GM12878 (cell line): ENCODE measurements at places on chromosomes 5 and 9.

DNA sequence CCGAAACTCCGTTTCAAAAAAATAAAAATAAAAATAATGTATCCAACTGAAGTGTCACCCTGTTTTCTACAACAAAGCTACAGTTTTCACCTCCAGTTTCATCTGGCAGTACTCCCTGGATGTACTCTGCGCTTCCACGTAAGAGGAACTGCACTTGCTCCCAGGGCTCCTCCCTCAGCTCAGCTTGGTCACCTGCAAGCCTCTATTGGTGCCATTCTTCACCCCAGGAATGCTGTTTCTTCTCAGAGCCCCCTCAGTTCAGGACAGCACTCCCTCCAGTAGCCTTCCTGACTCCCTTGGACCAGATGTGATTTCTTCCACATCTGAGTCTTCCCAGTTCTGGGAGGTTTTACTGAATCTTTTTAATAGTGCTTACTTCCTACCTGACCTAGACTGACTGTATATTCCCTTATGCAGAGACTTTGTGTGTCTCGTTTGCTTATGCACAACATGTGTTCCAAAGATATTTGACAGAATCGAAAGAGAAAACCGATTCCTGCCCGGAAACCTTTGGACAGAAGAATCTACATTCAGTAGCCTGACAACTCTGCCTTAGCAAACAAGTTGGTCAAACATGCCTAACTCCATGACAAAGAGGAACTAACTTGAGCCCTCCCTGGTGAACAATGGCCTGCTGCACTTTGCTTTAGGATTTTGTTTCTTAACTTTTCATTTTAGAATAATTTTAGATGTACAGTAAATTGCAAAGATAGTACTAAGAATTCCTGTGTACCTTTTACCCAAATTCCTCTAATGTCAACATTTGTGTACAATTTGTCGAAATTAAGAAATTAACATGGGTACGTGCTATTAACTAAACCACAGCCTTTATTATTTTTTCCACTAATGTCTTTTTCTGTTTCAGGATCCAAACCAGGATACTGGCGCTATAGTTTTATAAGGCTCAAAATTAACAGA lies 814 bp downstream of the CCDC125 start:
- peaks cover 3% of the 10 kb centered on the region; the same call in 1 of the 2 replicates for H3K4me1 ChIP-seq
- peak overlapping the region; percentile 87 for H3K27ac ChIP-seq
- DNase-seq: no peak
- no peaks in the 10 kb centered on the region for H3K36me3 ChIP-seq
- H3K27me3 ChIP-seq: no peaks in the 10 kb centered on the region

- DNase-seq: no peak
- no peaks in the 10 kb centered on the region for H3K4me1 ChIP-seq
- H3K4me3 ChIP-seq: no peak overlapping the region
- no peaks in the 10 kb centered on the region for H3K27me3 ChIP-seq
Measured at GRCh38 chr5:102554728-102555127, 55.9 kb upstream of the SLCO6A1 start.

GRCh38 chr5:149282966-149283332 lies 11.3 kb downstream of the AFAP1L1 start:
- H3K4me3 ChIP-seq: no peak overlapping the region
- H3K4me1 ChIP-seq: no peaks in the 10 kb centered on the region
- no peaks in the 10 kb centered on the region; the same call in 1 of the 2 replicates for H3K27me3 ChIP-seq
- DNase-seq: no peak
- no peak overlapping the region for H3K27ac ChIP-seq

DNA sequence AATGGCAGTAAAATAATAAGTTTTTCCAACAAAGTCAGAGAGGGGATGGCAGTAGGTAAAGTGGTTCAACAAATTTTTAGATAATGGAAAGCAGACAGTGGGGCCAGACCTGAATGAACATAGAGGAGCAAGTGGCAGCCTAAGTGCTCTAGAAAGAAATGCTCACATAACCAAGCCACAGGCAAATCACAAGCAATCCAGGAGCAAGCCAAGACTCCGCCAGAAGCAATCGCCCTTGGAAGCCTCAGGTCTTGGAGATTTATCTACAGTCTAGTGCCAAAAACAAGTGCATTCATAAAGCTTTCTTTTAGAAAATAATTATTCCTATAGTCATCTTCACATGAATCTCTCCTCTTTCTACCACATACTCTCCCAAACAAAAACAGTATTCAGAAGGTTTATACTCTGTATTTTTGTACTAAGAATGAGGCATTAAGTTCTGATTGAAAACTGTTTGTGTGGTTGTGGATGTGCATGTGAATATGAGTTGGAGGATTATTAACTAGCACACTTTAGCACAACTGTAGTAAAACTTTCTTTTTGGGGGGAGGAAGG lies 375.5 kb downstream of the CDH9 start:
- DNase-seq: no peak
- no peaks in the 10 kb centered on the region for H3K4me1 ChIP-seq
- H3K27me3 ChIP-seq: no peaks in the 10 kb centered on the region
- H3K36me3 ChIP-seq: no peaks in the 10 kb centered on the region

DNA sequence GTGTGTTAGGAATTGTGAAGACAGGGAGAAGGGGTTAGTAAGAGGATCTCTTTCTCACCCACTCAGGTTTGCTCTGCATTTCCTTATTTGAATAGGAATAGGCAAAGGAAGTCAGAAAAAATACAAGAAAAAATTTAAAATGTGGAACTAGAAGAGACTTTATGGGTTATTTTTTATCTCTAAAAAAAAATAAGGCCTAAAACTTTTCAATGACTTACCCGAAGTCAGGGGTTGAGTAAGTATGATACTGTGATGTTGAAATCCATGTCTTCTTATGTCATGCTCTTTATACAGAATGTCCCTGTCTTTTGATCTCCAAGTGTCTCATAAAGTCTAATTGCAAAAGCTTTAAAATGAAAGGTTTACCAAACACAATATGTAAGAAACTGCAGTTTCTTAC lies 148.3 kb upstream of the PIK3R1 start:
- no peaks in the 10 kb centered on the region for H3K36me3 ChIP-seq
- no peak overlapping the region for H3K4me3 ChIP-seq
- DNase-seq: no peak
- H3K27me3 ChIP-seq: no peaks in the 10 kb centered on the region
- no peak overlapping the region for H3K27ac ChIP-seq

DNA sequence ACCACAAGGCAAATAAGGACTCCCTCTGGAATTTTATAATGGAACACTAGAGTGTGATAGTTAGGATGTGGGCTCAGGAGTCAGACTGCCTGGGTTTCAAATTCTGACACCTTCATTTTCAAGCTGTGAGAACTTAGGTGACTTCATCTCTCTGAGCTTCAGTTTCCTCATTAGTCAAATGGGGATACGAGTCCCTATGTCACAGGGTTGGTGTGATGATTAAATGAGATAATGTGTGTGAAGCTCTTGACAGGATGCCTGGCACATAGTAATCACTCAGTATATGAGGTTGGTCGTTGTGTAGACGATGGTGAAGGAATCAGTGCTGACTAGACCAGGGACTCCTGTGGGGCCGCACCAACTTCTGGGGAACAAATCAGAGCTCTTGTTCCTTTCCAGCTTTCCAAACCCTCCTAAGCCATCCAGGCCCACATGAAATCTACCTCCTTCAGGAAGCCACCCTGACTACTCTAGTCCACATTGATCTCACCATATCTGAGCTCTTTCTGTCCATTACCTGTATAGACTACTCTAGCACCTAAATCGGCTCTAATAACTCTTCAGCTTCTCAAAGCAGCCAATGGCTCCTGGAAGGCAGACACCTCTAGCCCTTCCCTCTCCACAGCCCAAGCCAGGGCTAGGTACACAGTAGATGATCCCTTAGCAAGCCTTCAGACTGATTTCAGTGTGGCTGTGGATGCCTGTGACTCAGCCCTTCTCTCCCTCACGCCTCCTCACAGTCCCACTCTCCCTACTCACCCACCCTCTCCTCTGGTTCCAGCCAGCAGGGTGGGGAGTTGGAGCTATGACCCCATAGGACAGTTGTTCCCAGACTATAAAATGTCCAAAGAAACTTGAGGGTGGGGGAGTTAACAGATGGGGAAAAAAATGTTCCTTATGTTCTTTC lies 2.5 kb upstream of the TCF7 start:
- no peaks in the 10 kb centered on the region; the same call in 1 of the 2 replicates for H3K36me3 ChIP-seq
- no peaks in the 10 kb centered on the region for H3K27me3 ChIP-seq
- peak overlapping the region; percentile 29; the same call in 1 of the 2 replicates for H3K27ac ChIP-seq
- no peak for DNase-seq
- H3K4me1 ChIP-seq: peaks cover 36% of the 10 kb centered on the region

DNA sequence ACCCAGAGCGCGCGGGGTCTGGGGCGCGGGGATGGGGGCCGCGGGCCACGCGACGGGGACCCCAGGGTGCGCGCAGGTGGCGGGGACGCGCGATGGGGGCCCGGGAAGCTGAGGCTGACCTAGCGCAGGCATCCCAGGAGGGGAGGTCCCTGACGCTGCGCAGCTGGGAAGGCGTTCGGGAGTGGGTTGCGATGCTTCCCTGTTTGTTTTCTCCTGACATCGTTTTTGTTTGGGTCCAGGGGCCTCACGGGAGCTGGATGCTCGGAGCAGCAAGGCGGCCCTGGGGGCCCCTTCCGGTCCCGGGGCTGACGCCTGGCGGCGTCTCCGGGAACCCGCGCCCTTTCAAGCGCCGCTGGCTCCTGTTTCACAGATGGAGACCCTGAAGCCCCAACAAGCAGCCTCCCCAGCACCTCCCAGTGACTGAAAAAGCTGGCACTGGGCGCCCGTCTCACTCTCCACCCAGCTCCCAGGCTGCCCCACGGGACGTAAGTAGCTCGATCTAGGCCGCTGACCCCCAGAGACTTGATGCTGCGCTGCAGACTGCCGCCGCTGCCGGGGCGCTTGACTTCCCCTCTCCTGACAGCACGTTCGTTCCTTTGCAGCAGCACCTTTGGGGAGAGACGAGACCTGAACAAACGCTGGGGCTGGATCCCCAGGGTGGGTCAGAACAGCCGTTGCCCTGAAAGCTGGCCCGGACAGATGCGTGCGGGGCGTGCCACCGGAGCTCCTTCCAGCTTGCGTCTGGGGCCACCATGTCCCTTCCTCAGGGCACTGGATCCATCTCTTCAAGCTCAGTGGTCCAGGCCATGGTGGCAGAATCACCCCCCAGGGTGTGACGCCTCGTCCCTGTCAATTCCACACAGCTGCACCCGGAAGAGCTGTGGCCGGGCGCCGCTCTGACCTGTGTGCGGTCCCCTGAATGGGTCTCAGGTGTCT lies 593 bp downstream of the BRD3OS start:
- H3K27me3 ChIP-seq: no peaks in the 10 kb centered on the region
- H3K27ac ChIP-seq: no peak overlapping the region; the same call in 1 of the 2 replicates
- H3K4me1 ChIP-seq: peaks cover 5% of the 10 kb centered on the region
- peak overlapping the region; percentile 89 for H3K4me3 ChIP-seq
- DNase-seq: no peak
- no peaks in the 10 kb centered on the region; the same call in 1 of the 2 replicates for H3K36me3 ChIP-seq

- H3K4me1 ChIP-seq: no peaks in the 10 kb centered on the region
- H3K4me3 ChIP-seq: no peak overlapping the region
- DNase-seq: no peak
Measured at GRCh38 chr5:146331423-146331822, 7.2 kb upstream of the POU4F3 start.

- no peak overlapping the region for H3K4me3 ChIP-seq
- no peaks in the 10 kb centered on the region for H3K36me3 ChIP-seq
- no peak overlapping the region for H3K27ac ChIP-seq
- H3K27me3 ChIP-seq: no peaks in the 10 kb centered on the region
- no peaks in the 10 kb centered on the region for H3K4me1 ChIP-seq
Measured at GRCh38 chr9:107425101-107426025, 64.2 kb downstream of the KLF4 start.

- H3K4me3 ChIP-seq: no peak overlapping the region
- no peaks in the 10 kb centered on the region for H3K27me3 ChIP-seq
- H3K4me1 ChIP-seq: peaks cover 6% of the 10 kb centered on the region; the same call in 1 of the 2 replicates
- H3K27ac ChIP-seq: no peak overlapping the region
- H3K36me3 ChIP-seq: no peaks in the 10 kb centered on the region
- DNase-seq: no peak
Measured at GRCh38 chr5:158995694-158996173, 104.0 kb downstream of the EBF1 start.

DNA sequence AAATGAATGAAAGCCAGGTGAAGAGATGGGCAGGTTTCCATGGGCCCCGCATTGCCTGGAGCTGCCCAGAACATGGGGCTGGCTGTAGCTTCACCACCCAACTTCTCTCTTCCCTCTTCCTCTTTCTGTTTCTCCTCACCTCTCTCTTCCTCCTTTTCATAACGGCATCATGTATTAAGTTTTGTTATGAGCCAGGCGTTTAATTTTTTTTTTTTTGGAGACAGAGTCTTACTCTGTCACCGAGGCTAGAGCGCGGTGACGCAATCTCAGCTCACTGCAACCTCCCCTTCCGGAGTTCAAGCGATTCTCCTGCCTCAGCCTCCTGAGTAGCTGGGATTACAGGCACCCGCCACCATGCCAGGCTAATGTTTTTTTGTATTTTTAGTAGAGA lies 13.0 kb upstream of the SPINK4 start:
- no peaks in the 10 kb centered on the region for H3K36me3 ChIP-seq
- no peak for DNase-seq
- H3K27ac ChIP-seq: peak overlapping the region; percentile 52

DNA sequence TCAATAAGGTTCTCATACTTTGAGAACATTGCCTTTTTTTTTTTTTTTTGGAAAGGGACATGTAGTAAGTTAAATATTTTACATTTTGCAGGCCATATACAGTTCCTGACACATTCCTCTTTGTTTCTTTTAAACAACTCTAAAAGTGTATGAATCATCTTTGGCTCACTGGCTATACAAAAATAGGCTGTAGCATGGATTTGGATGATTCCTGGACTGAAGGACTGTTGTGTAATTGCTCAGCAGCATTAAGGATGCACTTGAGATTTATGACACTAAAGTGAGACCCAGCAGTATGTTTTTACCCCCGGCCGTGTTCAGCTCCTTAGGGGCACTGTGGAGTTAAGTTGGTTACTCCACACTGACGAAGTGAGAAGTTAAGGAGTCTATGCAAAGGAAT lies 41.3 kb downstream of the VPS13A start:
- no peaks in the 10 kb centered on the region for H3K27me3 ChIP-seq
- no peaks in the 10 kb centered on the region for H3K4me1 ChIP-seq
- no peak overlapping the region for H3K27ac ChIP-seq
- H3K4me3 ChIP-seq: no peak overlapping the region
- peaks cover 4% of the 10 kb centered on the region; the same call in 1 of the 2 replicates for H3K36me3 ChIP-seq

DNA sequence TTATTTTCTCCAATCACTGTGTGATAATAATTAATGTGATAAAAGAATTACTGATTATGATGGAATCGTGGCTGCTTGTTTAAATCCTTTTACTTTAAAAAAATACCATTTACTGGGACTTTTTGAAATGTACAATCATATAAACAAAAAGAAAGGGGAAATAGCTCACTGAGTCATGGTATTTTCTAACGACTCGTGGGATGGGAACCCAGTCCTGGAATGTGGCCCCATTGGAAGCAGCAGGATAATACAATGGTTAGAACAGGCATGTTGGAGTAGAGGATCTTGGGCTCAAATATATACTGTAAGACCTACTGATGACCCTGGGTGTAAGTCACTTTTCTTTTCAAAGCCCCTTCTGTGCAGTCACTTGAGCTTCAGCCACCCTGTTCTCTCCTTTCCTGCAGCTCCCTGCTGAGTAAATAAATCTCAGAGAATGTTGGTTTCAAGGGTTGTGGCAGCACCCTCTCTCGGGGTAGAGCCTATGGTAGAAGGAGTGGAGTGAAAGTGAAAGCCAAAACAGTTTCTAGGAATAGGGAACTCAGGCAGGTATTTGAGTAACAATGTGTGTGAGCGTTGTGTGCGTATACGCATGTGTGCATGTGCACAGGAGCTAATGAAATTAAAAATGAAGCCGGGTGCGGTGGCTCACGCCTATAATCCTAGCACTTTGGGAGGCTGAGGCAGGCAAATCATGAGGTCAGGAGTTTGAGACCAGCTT lies 40.8 kb upstream of the LARP1 start:
- H3K27me3 ChIP-seq: no peaks in the 10 kb centered on the region
- no peak overlapping the region for H3K27ac ChIP-seq
- 0 out of 2 replicates have a peak overlapping the region, but pooled peaks have one; percentile 2 for H3K4me3 ChIP-seq
- no peaks in the 10 kb centered on the region; the same call in 1 of the 2 replicates for H3K4me1 ChIP-seq
